Iris pigment epithelial cell (primary cell): ENCODE measurements at places on chromosomes 2 and 18.

GRCh38 chr2:8355102-8355859, 326.6 kb upstream of the ID2 start:
- no peak for DNase-seq

- DNase-seq, result peak; percentile 16
Measured at GRCh38 chr2:202612145-202612544, 22.6 kb upstream of the FAM117B start.

DNA sequence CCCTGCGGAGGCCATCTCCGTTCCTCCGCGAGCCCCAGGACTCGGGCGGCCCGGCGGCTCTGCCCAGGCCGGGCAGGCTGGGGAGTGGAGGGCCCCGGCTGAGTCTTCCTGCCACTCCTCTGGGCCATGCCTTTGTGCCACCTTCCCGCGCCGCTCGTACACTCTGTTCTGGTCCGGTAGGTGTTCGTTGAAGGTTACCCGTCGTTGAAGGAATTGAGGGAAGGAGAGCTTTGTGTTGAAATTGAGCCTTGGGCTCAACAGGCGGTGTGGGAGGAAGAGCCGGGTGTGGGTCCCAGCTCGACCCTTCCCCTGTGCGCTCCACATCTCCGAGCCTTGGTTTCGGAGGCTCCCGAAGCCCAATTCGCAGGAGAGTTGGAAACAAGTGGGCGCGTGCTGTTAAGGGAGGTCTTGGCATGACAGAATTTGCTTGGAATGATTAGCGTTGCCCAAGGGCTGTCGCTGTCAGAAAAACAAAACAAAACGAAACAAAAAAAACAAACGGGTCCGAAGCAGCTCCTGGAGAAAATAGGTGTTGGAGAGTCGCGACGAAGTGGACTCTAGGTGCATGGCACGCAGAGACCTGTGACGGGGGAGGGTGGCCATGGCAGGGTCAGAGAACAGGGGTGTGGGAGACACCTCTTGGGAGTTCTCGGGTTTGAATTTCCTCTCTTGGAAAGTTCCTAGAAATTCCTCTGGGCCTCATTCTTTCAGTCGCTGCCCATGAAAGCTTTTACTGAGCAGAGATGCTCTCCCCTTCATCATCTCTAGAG, 1.2 kb upstream of the MZT2A start:
- peak; percentile 8 for DNase-seq

- DNase-seq, result peak; percentile 63
Measured at GRCh38 chr2:200985799-200986198, 22.3 kb upstream of the ORC2 start.

DNA sequence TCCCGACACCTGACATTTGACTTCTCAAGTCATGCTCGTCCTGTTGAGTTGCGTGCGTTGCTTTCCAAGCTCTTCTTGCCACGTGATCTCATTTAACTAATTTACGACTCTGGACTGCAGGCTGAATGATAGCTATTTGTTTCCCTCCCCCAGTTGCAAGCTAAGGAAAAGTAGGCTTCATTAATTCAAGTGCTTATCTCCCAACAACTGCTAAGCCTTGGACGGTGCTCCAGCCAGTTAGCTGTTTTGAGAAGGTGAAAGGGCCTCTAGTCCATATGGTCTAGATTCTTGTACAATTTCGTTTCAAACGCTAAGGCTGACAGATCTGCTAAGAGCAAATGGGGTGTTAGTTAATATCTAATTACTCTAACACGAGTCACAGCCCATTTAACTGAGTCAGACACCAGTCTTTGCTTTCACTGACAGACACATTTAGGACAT, 21.1 kb downstream of the GPR45 start:
- DNase-seq, result no peak

DNA sequence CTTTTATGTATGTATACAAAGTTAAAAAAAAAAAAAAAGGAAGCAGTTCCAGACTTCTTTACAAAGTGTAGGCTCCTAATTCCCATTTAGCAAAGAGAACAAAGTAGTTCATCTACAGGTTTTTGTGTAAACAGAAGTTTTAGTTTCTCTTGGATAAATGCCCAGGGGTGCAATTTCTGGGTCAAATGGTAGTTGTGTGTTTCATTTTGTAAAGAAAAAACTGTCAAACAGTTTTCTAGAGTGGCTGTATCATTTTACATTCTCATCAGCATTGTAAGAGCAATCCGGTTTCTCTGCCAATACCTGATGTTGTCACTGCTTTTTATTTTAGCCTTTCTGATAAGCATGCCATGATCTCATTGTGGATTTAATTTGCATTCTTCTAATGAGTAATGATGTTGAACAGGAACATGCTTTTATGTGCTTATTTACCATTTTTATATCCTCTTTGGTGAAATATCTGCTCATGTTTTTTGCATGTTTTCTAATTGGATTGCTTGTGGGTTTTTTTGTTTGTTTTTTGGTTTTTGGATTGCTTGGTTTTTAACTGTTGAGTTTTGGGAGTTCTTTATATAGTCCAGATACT, 16.6 kb upstream of the PSME4 start:
- DNase-seq, result peak; percentile 72

- DNase-seq, result no peak
Measured at GRCh38 chr2:105544591-105545377, 145.9 kb upstream of the FHL2 start.

DNA sequence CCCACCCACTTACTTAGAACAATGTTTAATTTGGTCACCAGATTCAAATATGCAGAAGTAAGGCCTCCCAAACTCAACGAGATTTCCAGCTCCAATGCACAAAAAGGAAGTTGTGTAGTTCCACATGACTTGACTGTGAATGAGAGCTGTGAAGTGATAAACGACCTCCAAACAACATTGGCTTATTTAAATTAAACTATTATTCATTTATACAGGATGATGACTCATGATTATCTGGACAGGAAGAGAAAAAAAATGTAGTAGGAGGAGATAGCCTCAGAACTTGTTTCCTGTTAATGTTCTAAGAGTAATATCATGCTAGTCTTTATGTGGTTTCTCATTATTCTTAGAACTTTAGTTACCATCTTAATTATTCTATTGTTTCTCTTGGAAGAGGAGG, 237.3 kb downstream of the C1D start:
- peak; percentile 65 for DNase-seq

DNA sequence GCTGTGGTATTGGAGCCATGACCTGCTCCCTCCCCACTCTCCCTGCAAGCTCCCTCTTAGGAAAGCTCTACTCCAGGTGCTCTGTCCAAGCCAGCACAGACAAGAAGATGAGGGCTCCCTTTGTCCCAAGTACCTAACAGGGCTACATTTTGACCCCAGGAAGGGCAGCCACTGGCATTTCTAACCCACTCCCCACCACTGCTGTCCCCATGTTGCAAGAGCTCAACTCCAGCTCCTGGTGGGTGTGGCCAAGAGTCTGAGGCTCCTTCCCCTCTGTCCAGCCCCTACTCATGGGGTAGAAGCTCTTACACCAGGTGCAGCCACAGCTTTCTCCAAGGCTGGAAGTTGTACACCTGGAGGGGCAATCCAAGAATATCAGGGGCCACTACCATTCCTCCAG, 127.0 kb upstream of the NPAS2 start:
- DNase-seq, result no peak

DNA sequence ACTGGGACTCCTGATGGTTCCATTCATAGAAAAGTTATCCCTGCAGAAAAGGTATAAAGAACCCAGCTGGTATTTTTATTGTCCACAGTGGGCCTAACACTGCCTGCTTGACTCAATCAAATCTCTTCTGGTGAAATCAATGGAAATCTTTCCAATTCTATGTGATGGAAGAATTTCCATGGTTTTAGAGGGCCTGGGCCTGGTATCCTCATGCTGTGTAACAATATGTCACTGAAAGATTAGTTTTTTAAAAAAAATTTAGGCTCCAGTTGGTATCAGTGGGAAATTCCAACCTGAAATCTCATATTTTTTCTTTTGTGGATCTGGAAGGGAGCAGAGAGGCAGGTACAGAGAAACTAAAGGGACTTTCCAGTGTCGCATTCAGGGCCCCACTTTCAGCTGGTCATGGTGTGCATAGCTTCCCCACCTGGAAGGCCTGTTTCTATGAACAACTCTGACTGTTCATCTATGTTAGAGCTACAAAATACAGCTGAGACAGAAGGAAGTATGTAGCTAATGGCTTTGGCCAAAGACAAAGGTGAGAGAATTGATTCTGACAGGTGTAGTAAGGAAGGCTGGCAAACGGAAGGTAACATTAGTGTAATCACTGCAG, 20.9 kb downstream of the NEB start:
- DNase-seq, result no peak

GRCh38 chr18:32086881-32087280, 4.8 kb upstream of the RNF138 start:
- DNase-seq, result peak; percentile 46

- peak; percentile 9 for DNase-seq
Measured at GRCh38 chr2:190408538-190409271, 550 bp downstream of the MFSD6 start.

- DNase-seq, result peak; percentile 91
Measured at GRCh38 chr18:26436176-26437051, 111.9 kb downstream of the KCTD1 start.

GRCh38 chr2:136291871-136292270, 173.9 kb upstream of the CXCR4 start:
- no peak for DNase-seq

GRCh38 chr2:238601433-238602222, 174.9 kb downstream of the ASB1 start:
- DNase-seq, result peak; percentile 78

DNA sequence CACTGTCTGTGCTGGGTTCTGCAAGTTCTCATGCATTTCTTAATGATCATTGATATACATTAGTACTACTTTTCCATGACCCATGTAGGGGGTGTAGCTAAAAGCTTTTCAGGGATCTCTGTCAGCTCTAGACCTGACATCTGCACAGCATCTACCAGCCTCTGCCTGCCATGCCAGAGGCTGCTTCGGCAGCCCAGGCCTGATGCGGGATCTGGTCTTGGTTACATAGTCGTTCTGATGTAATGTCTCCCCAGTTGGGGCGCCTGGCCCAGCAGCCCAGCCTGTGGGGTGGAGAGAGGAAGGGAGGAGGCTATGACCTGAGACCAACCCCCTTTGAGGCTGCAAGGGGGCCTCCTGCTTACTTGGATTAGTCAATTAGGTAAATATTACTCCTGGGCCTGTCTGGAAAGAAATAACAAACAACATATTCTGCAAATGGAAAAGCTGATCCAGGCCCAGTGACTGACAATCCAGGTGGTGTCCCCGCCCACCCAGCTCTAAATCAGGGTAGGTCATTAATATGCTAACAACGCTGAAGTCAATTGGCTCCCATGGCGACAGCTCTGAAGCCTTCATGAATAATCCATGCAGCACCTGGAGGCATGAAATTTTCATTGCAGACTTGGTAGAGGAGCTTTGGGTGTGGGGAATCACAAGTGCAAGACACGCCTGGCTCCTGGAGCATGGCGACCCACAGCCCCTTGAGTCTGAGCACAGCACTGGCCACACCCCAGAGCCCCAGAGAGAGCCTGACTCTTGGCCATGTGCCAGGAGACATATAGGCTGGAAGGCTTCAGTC, 575.3 kb downstream of the CMPK2 start:
- no peak for DNase-seq

GRCh38 chr2:156896294-156896693, 361.2 kb upstream of the GALNT5 start:
- DNase-seq, result peak; percentile 71

DNA sequence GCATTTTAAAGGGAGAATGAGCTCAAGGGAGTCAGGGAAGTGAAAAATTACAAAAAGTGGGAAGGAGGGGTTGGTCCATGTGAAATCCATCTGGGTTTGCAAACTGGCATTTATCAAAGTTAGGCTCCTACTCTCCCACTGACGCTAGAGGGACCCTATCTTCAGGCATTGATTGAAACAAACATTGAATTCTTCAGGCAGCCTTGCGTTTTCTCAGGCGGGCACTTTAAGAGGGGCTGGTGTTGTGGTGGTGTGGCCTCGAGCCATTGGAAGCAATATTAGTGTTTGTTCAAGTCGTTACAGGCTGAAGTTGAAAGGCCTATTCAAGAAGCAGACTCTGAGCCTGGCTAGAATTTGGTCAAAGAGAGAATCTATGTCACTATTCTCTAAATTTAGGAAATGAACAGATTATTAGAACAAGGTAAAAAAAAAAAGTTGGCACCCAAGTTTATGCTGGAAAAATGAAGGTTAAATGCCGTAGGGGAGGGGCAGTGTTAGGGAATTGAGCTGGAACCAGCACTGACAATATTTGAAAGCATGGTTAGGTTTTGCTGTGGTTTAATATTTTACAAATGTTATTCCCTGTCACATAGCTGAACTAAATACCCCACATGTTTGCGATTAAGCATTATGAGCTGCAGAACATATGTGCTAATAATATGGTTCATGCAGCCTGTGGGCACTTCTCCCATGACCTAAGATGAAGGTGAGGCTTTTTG, 36.8 kb downstream of the STON1 start:
- DNase-seq, result peak; percentile 51

DNA sequence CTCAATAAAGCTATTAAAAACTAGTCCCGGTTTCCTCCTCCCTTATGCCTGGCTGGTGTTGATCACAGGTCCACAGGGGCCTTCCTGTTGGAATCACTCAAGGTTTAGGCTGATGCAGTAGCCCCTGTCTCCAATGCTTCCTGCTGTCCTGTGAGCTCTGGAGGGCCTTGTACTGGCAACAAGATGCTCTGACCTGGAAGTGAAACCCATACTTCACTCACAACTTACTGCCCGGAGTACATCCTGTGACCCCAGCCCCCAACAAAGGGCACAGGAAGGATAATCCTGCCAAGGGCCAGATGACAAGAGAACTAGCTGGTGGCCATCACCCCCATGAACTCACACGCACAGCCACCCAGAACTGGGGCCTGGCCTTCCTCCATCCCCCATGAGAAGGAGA, 50.3 kb downstream of the ZBTB7C start:
- DNase-seq, result no peak

DNA sequence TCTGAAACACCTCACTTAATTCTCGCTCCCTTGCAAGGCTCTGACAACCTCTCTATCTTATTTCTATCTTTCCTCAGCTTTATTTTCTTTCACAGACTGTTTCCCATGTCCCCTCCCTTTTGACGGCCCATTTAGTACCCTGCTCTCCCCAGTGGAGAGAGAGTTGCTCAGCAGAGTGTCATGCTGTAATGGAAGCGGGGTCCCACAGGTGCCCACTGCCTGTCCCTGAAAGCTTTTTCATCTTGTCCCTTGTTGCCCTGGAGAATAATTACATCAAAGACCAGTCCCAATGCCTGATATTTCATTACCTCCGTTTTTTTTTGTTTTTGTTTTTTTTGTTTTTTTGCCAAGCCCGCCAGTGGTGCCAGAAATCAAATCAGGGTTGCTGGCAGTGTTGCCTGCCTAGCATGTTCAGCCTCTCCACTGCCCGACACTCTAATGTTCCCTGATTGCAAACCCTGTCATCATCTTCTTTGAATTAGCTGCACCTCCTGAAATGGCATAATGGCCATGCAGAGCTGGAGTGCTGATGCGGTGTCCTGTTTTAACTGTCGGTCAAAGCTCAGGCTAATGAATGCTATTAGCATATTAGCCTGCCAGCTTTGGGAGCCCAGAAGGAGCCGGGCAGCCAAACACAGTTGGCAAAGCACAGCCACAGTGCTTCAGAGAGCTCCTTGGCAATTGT, 71.2 kb upstream of the CAVIN2 start:
- no peak for DNase-seq

GRCh38 chr2:126831234-126832005, 67.3 kb upstream of the TEX51 start:
- DNase-seq, result no peak
